ENCODE measurements at places on chromosomes 12 and 14. TPM values are rescaled to one million over a fixed set of nuclear protein-coding genes. Genes with fewer than 3 reads are reported as not detected.

- peaks cover 8% of the 10 kb centered on the region for H3K4me1 ChIP-seq
- H3K27me3 ChIP-seq: no peaks in the 10 kb centered on the region
- H3K27ac ChIP-seq: no peak overlapping the region
- H3K36me3 ChIP-seq: no peaks in the 10 kb centered on the region
These were observed 37.8 kb upstream of the PTPRQ start for GRCh38 chr12:80406253-80406652.

GRCh38 chr12:94779485-94779884 is 129.1 kb upstream of the TMCC3 start:
- no peaks in the 10 kb centered on the region for H3K36me3 ChIP-seq
- DNase-seq: no peak
- peaks cover 43% of the 10 kb centered on the region for H3K27me3 ChIP-seq

SLC4A8 gene
- total RNA-seq: 1.1 TPM

GALNT6 gene
- 45.3 TPM for total RNA-seq

OR4E2 gene
- not detected for total RNA-seq

Data from Calu3 (cell line).